ENCODE measurements at places on chromosomes 11 and 22.

GRCh38 chr11:118979434-118979833 lies 7.9 kb downstream of the FOXR1 start:
- no peak for DNase-seq

GRCh38 chr11:70861559-70861958 lies 390.8 kb downstream of the SHANK2 start:
- no peak for DNase-seq

GRCh38 chr22:48811885-48812284 lies 1015.8 kb downstream of the BRD1 start:
- DNase-seq, result peak; percentile 10

DNA sequence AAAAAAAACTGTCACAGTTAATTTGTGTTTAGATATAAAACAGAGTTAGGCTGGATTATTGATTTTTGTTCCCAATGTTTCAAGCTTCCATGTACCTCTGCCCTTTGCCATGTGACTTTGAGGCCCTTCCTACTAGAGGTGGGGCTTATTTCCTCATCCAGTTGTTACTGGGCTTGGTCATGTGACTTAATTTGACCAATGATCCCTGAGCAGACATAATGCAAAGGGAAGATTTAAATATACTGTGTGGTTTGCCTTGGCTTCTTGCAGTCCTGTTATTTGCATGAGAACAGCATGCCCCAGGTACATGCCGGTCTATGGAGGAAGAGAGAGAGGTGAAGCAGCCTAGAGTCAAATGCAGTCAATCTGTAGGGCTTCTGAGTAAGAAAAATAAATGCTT lies 347.0 kb downstream of the MIAT start:
- DNase-seq, result no peak

DNA sequence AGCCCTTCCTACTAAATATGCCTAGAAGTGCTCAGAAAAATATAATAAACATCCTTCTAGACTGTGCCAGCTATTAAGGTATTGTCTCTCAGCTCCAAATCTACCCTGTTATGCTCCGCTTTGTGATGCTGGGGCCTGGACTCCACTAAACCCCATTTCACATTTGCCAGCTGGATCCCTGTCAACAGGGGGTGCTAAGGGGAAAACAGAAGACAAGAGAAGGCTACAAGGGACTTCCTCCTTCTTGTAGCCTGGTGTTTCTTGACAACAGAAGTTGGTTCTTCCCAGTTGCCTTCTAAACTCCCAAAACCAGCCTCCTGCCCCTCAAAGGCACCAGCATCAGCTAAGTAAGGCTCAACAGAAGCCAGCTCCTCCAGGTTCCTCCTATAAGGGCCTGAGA lies 5.2 kb downstream of the NUMA1 start:
- no peak for DNase-seq

DNA sequence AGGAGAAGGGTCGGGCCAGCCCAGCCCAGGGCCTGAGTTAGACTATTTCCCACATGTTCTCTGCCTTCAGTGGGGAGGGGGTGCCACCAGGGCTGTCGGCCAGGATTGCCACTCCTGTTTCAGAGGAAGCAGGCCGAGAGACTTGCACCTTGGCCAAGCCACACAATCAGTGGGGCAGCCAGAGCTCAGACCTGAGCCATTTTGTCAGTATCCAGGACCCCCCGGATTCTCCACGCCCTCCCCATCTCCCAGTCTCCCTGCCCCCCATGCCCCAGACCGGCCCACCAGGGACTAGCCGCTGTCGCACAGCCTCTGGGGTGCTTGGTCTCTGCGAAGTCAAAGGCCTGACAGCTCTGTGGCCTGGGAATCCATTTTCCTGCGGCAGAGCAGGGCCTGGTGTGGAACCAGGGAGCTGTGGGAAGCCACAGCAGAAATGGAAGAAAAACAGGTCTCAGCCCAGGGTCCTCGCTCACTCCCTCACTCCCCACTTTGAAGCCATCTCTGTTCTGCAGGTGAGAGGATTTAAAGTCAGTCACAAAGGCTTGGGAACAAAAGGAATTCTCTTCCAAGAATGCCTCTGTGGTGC lies 25.5 kb upstream of the MGAT3 start:
- DNase-seq, result no peak

- no peak for DNase-seq
Measured at GRCh38 chr11:69040051-69040450, 8.7 kb upstream of the TPCN2 start.

DNA sequence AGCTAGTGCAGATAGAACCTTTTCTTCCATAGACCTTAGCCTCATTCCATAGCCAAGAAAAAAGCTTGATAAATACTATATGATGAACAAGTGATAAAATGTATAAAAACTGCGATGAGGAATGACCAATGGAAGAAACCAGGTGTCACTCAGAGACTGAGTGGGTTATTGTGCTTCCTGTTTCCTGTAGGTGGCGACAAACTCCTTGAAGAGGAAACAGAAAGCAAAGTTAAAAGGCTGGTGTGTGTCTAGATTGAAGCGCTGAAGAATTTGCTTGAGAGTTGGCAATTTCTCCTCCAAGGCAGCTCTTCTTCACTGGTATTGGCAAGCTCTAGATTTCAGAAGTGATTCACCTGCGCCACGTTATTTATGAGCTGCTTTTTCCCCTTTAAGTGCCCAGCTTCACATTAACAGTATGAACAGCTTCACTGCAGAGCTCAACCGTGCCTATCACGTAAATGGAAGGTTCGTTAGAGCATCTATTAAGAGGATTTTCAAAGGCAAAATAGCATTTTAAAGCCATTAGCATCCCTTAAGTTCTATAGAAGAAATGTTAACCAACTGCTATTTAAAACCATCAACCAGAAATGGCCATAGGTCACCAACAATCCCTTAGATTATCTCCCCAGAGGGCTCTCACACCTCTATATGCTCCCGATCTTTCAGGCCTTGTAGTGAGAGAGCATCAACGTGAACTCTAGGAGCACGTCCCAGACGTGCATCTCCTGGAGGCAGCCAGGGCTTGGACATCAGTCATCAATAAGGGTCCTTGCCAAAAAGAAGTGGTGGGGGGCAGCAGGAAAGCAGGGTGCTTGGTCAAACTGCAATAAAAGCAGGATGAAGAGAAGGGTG lies 179.4 kb downstream of the CADM1 start:
- peak; percentile 87 for DNase-seq

GRCh38 chr22:41876675-41877074 lies 38.2 kb downstream of the SHISA8 start:
- DNase-seq, result no peak

DNA sequence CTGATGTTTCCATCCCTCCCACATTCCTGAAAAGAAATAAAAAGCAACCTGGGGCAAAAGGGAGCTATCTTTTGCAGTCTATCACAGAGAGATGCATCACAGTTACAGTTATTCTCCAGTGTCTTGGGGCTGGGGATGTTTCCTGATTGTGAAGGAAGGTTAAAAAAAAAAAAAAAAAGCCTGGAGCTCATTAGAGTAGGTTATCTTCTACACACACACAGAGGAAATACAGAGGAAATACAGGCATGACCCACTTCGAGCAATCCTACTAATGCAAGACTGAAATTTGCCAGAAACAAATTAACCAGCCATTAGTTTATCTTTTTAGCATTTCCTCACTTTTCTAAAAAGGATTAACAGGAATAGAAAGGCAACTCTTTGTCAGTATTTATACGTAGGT lies 89.4 kb upstream of the CLMP start:
- DNase-seq, result no peak

DNA sequence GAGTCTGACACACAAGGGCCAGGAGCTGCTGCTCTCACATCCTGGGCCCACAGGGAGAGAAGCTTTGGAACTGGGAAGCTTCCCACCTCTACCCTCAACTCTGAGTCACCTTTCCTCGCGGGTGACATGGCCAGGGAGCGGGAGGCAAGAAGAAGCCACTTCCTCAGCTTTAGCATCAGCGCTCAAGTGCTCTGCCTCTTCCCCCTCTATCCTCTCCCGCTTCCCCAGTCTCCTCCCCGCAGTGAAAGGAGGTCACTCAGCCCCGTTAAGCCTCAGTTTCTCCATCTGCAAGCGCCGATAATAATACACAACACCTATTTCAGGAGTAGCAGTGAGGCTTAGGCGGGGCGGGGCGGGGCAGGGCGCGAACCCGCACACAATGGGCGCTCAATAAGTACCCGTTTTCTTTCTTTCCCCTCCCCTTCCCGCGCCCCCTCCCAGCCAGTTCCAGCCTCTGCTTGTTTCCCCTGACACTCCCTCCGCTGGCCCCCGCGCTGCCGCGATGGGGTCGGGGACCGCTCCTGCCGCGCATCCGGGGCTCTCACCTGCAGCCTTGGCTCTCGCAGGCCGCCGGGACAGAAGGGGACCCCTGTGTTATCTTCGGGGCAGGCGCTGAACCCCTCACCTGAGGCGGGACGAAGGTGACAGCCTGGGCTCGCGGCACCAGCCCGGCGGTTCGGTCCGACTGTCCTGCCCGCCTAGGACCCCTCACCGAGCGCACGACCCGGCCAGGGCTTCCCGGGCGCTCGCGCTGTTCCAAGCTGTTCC lies 892 bp downstream of the GDPD5 start:
- no peak for DNase-seq

- no peak for DNase-seq
Measured at GRCh38 chr11:58867556-58867955, 23.1 kb upstream of the GLYATL2 start.

DNA sequence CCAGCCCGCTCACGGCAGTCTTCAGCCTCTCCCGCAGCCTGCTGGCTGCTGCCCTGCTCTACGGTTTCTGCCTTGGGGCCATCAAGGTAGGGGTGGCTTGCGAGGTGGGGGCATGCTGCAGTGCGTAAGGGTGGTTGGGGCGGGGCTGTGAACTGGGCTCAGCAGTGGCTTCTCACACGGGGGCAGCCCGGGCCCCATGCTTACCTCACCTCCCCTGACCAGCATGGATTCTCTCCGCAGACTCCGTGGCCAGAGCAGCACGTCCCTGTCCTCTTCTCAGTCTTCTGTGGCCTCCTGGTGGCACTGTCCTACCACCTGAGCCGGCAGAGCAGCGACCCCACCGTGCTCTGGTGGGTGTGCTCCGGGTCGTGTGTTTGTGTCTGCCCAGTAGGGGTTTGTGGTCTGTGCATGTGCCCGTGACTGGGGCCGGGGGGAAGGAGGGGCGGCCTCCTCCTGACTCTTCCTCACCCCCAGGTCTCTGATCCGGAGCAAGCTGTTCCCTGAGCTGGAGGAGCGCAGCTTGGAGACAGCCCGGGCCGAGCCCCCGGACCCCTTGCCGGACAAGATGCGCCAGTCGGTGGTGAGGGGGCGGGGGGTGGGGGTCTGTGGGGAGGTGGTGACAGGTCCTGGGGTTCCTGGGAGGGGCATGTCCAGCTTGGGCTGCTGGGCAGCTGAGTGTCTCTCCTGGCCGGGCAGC lies 9.5 kb downstream of the PCNX3 start:
- DNase-seq, result no peak

- no peak for DNase-seq
Measured at GRCh38 chr11:78796956-78797355, 222.3 kb upstream of the NARS2 start.

DNA sequence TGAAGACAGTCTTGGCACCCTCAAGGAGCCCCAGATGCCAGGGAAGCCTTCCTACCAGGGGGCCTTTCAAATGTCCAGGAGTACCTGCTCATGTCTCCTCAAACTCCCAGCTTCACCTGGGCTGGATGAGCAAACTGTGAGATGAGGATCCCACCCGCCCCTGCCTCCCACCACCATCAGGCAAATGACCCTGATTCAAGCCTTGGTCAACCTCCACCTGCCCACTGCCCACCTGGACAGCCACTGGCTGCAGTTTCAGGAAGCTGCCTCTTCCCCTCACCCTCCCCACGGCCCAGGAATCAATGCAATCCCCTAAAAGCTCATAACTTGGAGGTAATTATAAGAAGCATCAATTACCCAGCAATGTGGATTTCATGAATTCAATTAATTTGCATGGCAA lies 122.7 kb downstream of the BUD13 start:
- no peak for DNase-seq

Data from NCI-H187 treated with DMSO at 0.1 percent for 48 hours (cell line).